ENCODE measurements at places on chromosomes 13 and 19.

GRCh38 chr19:13958043-13958442 lies 5.7 kb downstream of the DCAF15 start:
- DNase-seq: no peak

GRCh38 chr13:23480324-23480723 lies 46.8 kb upstream of the SACS start:
- DNase-seq: no peak

GRCh38 chr19:29501816-29502580 lies 23.8 kb upstream of the VSTM2B start:
- no peak for DNase-seq

GRCh38 chr19:7699417-7700401 lies 2.2 kb downstream of the FCER2 start:
- DNase-seq: no peak

DNA sequence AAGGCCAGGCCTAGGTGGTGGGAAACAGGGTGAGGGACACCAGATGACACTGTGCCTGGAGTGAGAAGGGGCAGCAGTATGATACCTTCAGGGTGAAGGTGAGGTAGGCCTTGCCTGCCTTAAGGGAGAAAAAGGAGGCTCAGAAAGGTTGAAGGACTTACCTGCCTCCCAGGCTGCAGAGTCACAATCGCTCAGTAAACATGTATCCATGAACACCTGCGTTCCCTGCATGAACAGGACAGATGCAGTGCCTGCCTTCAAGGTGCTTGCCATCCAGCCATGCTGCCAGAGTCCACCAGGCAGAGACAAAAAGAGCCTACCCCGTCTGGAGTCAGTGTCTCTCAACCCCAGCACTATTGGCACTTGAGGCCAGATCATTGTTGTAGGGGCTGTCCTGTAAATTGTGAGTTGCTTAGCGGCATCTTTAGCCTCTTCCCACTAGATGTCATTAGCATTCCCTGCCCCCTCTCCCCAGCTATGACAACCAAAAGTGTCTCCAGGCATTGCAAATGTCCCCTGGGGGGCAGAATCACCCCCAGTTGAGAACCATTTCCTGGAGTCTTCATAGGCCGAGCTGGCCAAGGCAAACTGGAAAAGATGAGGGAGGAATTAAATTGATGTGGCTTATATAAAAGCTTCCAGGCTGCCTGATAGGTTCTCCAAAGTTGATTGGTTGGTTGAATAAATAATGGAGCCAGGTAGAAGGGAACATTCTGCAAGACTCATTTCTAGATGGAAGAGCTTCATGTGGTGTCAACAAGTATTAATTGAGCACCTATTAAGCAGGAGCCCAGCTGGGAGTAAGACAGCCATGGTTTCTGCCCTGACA lies 1.7 kb downstream of the MAP3K10 start:
- DNase-seq: no peak
